Uterus (tissue), 4 donors: ENCODE measurements at places on chromosomes 2 and 18. TPM values are rescaled to one million over a fixed set of nuclear protein-coding genes. Genes with fewer than 3 reads are reported as not detected.

Gene AQP12A
- not detected for total RNA-seq

Gene SIX2
- total RNA-seq = 0.48 TPM

Gene SPTBN1
- 393 TPM for total RNA-seq

Gene EML4
- total RNA-seq = 40.7 TPM

Gene MOCOS
- under 0.01 TPM for total RNA-seq

Gene POTEC
- not detected for total RNA-seq

- DNase-seq = no peak
- H3K4me3 ChIP-seq = no peak overlapping the region
- peak overlapping the region; percentile 31 for H3K27ac ChIP-seq
- H3K36me3 ChIP-seq = no peaks in the 10 kb centered on the region
- no peaks in the 10 kb centered on the region for H3K4me1 ChIP-seq
Measured at GRCh38 chr2:46351098-46351749, 54.0 kb downstream of the EPAS1 start.

GRCh38 chr2:159926695-159927094, 128.7 kb upstream of the CD302 start:
- no peaks in the 10 kb centered on the region for H3K36me3 ChIP-seq
- DNase-seq = no peak
- no peaks in the 10 kb centered on the region for H3K27me3 ChIP-seq

- no peaks in the 10 kb centered on the region for H3K4me1 ChIP-seq
- no peaks in the 10 kb centered on the region for H3K27me3 ChIP-seq
Measured at GRCh38 chr2:25159949-25160348, 8.4 kb downstream of the POMC start.

- no peak for DNase-seq
- H3K27ac ChIP-seq = no peak overlapping the region
- no peaks in the 10 kb centered on the region for H3K27me3 ChIP-seq
- H3K36me3 ChIP-seq = no peaks in the 10 kb centered on the region
- no peak overlapping the region for H3K4me3 ChIP-seq
Measured at GRCh38 chr2:3913166-3913565, 209.8 kb downstream of the DCDC2C start.

GRCh38 chr2:236088368-236089057, 79.7 kb downstream of the GBX2 start:
- no peak for DNase-seq
- no peaks in the 10 kb centered on the region for H3K4me1 ChIP-seq
- H3K27ac ChIP-seq = no peak overlapping the region

GRCh38 chr2:172623249-172623965, 67.5 kb downstream of the PDK1 start:
- H3K27ac ChIP-seq = peak overlapping the region; percentile 59
- no peak overlapping the region for H3K4me3 ChIP-seq
- DNase-seq = no peak
- H3K27me3 ChIP-seq = no peaks in the 10 kb centered on the region

DNA sequence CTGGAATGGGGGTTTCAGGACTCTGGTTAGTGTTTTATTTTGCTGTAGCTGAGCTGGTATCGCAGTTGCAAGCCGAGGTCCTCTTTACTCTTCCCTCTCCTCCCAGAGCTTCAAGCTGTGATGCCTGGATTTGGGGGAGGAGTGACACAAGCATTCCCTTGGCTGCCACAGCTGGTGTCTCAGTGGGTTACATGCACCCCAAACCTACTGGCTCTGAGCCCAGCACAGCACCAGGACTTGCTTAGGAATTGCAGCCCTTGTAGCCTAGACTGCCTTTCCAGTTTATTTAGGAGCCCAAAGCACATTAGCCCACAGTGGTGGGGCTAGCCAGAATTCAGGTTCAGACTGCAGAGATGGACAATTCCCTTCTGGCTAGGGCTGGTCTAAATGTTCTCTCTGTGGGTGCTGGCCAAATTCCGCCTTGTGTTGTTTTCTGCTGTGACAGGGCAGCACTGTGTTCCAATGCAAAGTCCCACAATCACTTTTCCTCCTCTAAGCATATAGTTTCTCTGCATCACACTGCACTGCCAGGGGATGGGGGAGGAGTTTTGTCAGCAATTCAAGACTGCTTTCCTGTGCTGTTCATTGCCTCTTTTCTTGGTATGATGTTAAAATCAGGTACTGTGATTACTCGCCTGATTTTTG, 122.8 kb downstream of the SLC4A10 start:
- no peak overlapping the region for H3K4me3 ChIP-seq
- no peaks in the 10 kb centered on the region for H3K4me1 ChIP-seq
- H3K27me3 ChIP-seq = no peaks in the 10 kb centered on the region

DNA sequence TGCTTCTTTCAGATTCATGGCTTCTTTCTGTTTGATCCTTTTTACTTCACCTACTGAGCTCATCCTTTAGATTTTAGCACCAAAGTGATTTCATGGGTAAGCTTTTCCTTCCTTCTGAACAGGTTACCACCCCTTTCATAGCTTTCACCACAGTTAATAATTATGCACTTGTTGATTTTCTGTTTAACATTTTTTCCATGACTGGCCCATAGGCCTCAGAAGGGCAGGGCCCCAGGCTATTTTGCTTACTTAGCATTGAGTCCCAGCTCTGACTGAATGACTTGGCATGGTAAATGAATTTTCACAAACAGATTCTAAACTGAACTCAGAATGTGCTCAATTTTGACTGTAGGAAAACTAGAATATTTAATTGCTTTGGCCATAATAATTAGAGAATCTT, 177.0 kb downstream of the GCA start:
- no peak for DNase-seq
- H3K36me3 ChIP-seq = no peaks in the 10 kb centered on the region
- H3K27me3 ChIP-seq = no peaks in the 10 kb centered on the region
- H3K27ac ChIP-seq = no peak overlapping the region

- H3K4me3 ChIP-seq = no peak overlapping the region
- no peaks in the 10 kb centered on the region for H3K27me3 ChIP-seq
- H3K36me3 ChIP-seq = no peaks in the 10 kb centered on the region
- no peak overlapping the region for H3K27ac ChIP-seq
Measured at GRCh38 chr2:30208453-30208852, 22.9 kb upstream of the LBH start.

- no peak overlapping the region for H3K4me3 ChIP-seq
- H3K27ac ChIP-seq = no peak overlapping the region
- no peaks in the 10 kb centered on the region for H3K4me1 ChIP-seq
- no peak for DNase-seq
- no peaks in the 10 kb centered on the region for H3K27me3 ChIP-seq
- no peaks in the 10 kb centered on the region for H3K36me3 ChIP-seq
Measured at GRCh38 chr2:120605231-120605935, 130.3 kb upstream of the GLI2 start.

DNA sequence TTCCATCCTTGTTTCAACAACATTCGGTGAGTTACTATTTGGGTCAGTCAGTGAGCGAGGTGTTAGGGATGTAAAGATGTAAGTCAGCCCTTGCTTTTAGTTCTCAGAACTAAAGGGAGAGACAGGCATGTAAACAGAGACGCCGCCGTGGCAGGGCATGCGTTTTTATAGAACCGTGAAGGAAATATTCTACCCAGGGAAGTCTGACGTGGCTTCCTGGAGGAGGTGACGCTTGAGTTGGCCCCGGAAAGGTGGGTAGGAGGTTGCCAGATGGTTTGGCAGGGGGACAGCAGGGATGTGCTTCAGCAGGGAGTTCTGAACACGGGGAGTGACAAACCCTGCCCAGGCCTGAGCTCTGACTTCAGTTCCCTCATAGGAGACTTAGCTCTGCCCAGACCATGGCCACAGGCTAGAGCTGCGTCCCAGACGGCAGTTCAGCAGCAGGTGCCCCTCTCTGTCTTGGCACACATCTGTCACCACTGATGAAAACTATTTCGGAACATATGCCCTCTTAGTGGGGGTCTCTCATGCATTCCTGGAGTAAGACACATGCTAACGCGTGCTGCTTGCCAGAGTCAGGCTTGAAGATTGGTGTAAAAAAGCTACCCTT, 23.4 kb upstream of the RPL31 start:
- H3K4me1 ChIP-seq = no peaks in the 10 kb centered on the region
- no peak overlapping the region for H3K4me3 ChIP-seq
- H3K27me3 ChIP-seq = no peaks in the 10 kb centered on the region
- H3K36me3 ChIP-seq = no peaks in the 10 kb centered on the region

DNA sequence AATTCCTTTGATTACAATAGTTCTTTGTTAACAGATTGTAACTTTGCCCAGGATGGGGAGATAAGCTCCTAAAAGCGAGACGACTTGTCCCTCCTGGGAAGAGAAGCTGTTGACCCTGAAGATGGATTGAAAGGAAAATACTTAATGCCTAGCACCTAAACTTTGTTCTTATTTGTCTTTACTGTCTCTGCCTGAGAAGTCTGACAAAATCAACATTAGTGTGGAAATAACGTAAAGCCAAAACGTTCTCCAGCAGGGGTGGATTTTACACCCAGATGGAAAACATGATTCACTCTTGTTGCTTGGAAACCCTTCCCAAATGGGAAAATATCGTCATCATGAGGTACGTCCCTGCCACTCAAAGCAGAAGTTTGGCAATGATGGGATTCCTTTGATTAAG, 450.1 kb downstream of the SLC4A3 start:
- peak overlapping the region; percentile 42 for H3K27ac ChIP-seq
- no peaks in the 10 kb centered on the region for H3K36me3 ChIP-seq
- H3K4me3 ChIP-seq = no peak overlapping the region
- no peaks in the 10 kb centered on the region for H3K27me3 ChIP-seq
- DNase-seq = no peak

DNA sequence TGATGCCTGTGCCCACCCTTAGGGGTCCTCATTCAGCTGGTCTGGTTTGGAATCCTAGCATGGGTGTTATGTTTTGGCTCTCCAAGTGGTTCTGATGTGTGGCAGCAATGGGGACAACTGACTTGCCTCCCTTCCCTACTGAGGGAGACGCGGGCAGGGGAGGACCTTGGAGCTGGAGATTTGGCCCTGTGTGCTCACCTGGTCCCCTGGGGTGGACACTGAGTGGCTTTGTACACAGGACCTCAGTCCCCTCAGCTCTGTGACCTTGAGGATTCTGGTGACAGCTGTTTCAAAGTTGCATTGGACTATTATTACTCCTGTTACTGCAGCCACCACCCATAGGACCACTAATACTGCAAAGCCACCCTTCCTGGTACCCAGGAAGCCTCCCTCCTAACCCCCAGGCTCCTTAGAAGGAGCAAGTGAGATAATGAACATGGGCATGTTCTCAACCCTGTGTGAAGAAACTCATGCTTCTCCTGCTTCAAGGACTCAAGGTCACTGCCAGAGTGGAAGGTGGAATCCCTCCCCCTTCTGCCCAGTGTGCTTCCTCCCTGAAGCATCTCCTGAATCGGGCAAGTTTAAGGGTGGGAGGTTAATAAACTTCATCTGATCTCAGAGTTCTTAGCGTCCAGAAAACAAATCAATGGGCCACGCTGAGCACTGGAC, 26.5 kb downstream of the TMEM182 start:
- H3K4me1 ChIP-seq = no peaks in the 10 kb centered on the region
- H3K36me3 ChIP-seq = no peaks in the 10 kb centered on the region
- H3K4me3 ChIP-seq = no peak overlapping the region
- no peak for DNase-seq

DNA sequence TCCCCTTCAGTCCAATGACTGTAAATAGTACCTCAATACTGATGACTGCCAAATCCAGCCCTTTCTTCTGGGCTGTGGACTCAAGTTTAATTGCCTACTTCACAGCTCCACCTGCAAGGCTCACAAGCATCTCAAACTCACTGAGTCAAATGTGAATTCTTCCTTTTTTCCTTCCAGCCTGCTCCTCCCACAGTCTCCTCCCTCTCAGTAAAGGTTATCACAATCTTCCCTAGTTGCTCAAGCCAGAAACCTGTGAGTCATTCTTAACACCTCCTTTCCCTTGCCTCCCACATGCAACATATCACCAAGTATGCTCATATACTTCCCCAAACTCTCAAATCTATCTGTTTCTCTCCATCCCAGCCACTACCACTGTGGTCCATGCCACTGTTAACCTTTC, 3.7 kb upstream of the MFSD6 start:
- no peak overlapping the region for H3K27ac ChIP-seq
- no peak for DNase-seq
- H3K36me3 ChIP-seq = no peaks in the 10 kb centered on the region
- H3K27me3 ChIP-seq = no peaks in the 10 kb centered on the region

GRCh38 chr18:33560686-33561370, 17.2 kb upstream of the ASXL3 start:
- no peak for DNase-seq
- no peak overlapping the region for H3K27ac ChIP-seq
- no peaks in the 10 kb centered on the region for H3K27me3 ChIP-seq
- H3K4me3 ChIP-seq = no peak overlapping the region

GRCh38 chr18:7778181-7778580, 211.1 kb downstream of the PTPRM start:
- H3K4me1 ChIP-seq = no peaks in the 10 kb centered on the region
- no peak overlapping the region for H3K27ac ChIP-seq
- DNase-seq = no peak
- no peak overlapping the region for H3K4me3 ChIP-seq
- no peaks in the 10 kb centered on the region for H3K36me3 ChIP-seq
